ENCODE measurements at places on chromosomes 7 and 10.

DNA sequence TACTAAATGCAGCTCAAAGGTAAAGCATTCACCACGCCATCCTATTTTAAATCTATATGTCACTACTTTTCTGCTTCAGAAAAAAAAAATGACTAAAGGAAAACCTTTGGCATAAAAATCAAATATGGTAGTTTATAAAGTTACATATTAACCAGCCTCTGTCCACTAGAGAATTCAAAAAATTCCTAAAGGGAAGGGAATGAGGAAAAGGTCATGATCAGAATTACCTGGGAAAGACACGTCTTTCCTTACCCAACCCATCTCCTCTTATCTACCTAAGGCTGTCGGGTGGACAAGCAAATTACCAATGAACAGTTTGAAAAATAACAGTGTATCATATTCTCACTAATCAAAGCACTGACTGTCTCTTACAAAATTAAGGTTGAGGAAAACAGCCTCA, 100.7 kb upstream of the TMEM106B start:
- no peak for DNase-seq

DNA sequence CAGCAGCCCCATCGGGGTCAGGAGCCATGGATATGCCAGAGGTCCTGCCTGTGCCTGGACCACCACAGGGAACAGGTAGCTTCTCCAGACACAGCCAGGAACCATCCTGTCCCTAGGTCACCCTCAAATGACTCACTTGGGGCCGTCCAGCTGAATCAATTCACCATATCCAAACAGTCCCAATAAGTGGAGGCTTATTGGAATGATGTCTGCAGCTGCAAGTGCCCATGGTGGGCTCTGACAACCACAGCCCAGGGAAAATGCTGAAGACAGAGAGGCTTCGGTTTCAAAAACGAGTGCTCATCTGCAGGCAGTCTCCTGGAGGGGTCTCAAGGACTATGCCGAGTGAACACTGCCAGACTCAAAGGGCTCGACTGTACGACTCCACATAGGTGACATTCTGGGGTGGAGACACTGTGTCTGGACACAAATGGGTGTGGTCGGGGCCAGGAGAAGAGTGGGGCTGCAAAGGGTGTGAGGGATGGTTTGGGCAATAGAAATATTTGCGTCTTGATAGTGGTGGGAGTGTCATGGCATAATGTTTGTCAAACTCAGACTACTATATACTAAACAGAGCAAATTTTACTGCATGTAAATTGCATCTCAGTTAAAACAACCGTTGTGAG, 204.8 kb downstream of the TNS3 start:
- no peak for DNase-seq

- no peak for DNase-seq
These were observed 81.0 kb upstream of the STK17A start for GRCh38 chr7:43501870-43502269.

- no peak for DNase-seq
These were observed 560.9 kb downstream of the PTPRN2 start for GRCh38 chr7:158026636-158027265.

DNA sequence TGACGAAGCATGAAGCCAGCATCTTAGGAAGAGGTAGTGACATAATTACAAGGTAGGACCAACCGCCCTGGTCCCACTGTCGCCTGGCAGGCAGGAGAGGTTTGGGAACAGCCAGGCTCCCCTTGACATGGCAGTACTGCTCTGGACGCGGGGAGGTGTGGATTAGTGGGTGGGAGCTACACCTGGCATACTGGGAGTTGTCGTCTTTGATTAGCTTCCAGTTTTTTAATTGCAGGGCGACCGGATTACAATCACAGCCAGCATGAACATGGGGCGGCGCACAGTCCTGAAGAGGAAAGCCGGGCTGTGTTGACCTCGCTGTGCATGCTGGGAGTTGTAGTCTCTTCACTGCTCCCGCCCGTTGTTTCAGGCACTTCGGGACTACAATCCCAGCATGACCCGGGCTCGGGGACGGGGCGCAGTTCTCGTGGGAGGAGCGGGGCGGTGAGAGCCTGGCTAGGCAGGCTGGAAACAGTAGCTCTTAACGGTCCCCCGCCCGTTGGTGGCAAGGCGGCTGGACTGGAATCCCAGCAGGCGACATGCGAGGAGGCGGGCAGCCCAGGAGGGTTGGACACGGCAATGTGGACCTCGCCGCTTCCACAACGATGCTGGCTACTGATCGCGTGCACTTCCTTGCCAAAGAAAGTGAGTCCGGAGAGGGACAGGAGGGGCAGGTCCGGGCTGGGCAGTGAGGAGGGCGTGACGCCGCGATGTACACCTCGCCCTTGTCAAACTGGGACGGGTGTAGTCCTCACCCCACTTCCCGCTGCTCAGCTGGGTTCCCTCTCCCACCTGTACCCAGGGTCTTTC, 98.0 kb upstream of the ZNF722 start:
- peak; percentile 49 for DNase-seq

DNA sequence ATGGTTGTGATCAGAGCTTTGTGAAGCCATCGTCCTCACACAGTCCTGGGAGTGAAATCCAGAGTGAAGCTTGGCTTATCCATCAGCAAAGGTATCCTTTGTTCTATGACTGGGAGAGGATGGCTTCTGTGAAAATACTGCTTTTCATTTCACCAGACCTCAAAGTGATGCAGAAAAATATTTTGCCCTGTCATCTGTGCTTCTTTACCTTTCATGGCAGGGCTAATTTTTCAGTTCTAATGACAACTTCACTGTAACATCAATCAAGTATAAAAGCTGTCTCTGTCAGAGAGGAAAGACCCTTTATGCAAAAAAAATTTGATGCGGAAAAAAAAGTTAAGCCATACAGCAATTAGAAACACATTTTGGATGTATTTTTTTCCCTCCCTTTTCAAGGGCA, 468.1 kb upstream of the ADARB2 start:
- no peak for DNase-seq

DNA sequence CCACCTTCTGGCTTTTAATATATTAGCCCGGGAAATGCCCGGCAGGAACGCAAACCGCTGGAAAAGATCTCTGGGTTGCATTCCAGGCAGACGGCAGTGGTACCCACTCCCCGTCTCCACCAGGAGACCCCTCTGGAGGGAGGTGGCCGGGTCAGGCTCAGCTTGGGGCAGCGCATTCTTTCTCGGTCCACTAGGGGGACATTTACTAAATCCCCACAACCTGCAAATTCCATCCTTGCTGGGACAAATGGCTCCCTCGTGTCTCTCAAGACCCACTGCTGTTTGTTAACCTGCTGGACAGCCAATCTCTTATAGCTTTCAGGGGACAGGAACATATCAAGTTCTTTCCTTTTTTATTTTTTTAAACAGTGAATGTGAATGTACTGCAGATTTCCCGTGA, 45.8 kb upstream of the CARD11 start:
- no peak for DNase-seq

DNA sequence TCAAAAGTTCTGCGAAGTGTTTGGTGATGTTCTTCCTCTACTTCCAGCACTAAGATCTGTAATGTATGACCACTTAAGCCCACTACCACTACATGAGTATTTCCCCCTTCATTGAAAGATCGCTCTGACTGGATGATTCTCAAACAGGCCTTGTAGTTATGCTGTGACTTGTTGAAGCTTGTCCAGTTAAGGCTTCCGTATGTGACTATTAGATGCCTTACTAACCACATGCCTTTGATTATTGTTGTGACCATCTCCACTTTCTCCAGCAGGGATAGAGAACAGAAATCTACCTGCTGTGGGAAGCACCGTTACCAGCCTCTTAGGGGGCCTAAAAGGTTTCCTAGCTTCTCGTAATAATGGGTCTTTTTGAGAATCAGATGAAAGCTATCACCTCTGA, 81.1 kb downstream of the NOC3L start:
- no peak for DNase-seq

- DNase-seq: no peak
These were observed 15.9 kb downstream of the ITPRIP start for GRCh38 chr10:104322416-104322782.

GRCh38 chr10:451021-451471, 238.4 kb downstream of the DIP2C start:
- peak; percentile 80 for DNase-seq

GRCh38 chr7:100191775-100192174, 14.1 kb downstream of the STAG3 start:
- no peak for DNase-seq

- no peak for DNase-seq
These were observed 22.4 kb upstream of the SEMA3C start for GRCh38 chr7:80941208-80941758.

GRCh38 chr10:76150139-76150875, 718.9 kb downstream of the LRMDA start:
- DNase-seq: no peak

GRCh38 chr10:3068968-3069737, 1.8 kb downstream of the PFKP start:
- DNase-seq: peak; percentile 30

- no peak for DNase-seq
These were observed 26.8 kb upstream of the FGL2 start for GRCh38 chr7:77226357-77226839.

DNA sequence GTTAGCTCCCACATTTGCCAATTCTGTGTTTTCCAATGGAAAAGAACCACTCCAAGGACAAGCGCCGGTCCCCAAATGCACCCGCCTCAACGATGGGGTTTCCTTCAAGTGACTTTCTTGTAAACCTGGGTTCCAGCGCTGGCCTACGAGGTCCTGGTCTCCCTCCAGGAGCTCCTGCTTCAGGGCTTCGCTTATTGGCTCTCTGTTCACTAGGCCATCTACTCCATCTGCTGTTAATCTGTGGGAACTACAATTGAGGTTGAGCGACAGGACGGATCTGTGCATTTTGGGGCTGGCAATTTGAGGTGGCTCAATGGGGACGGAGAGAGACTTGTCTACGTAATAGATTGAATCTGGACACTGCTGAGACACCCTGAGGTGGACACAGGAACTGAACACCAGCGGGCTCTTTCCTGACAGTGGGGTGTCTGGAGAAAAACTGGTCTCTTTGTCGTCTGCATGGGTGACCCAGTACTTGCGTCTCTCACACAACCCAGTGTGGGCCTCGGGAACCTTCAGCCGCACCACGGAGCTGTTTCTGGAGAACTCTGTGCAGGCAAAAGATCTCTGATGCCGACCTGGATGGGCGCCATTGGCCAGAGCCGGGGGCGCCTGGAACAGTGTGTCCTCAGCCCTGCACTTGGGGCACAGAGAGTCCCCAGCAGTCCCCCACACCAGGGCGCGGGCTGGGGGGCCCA, 115.9 kb upstream of the ADAM12 start:
- DNase-seq: peak; percentile 6

GRCh38 chr10:506451-507354, 182.8 kb downstream of the DIP2C start:
- no peak for DNase-seq

DNA sequence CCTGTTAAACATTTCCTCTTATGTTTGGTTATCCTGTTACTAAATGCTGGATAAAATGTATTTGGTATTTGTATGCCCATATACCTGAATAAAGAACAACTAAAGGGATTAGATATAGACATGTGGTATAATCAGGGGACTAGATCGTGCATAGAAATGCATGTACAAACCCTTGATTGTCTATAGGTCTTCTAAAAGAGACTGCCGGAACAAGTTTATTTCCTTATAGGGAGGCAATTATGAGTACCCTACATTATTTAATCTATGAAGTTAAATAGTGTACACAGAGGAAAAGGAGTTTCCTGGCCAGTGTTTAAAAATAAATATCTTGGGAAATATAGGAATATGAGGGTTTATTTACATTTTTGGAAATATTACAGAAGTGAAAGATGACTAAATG, 44.6 kb downstream of the CCSER2 start:
- DNase-seq: no peak

DNA sequence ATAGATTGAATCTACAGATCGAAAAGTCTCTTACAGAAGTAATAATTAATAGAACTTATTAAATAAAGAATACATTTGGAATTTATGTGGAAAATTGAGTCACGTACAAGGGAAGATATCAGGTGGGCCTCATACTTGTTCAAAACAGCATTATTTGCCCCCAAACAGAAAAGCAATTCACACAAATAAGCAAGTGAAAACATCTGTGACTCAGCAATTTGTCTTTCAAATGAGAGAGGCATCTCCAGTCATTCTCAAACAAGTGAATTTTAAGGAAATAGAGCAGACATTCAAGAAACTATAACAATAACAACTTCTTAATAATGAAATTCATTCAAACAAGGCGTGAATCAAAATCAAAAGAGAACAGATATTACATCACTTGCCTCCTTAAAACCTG, 50.1 kb downstream of the SEMA3A start:
- no peak for DNase-seq

- DNase-seq: no peak
These were observed 1.3 kb downstream of the ITPRIP start for GRCh38 chr10:104336821-104337467.

DNA sequence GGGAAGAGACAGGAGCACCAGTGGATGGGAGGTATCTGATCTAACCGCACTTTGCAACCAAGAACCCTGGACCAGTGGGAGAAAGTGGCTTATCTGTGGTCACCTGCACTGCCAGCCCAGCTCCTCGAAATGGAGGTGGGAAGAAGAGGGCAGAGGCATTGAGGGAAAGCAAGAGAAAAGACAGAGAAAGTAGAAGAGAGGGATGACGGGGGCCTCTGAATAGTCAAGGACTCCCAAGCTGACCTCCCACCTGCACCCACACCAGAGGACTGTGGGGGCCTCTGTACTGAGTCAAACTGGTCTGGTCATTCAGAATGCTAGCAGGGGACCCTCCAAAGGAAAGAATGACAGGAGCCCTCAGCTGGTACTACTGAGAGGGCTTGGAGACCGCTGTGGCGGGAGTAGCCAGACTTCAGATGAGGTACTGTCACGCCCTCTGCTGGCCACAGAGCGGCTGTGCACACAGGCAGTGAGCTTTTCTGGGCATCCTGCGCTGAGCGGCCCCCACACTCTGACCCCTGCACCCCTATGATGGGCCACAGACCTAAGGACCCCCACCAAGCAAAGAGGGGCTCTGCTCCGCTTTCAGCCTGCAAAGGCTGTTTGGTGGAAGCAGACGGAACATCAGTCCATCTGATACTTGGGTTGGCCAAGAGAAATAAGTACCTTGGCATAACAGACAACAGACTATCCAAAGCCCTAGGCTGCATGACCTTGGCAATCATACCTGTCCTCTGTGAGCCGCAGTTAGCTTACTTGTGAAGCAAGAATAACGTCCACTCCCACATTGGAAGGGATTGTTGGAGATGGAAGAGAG, 112.9 kb downstream of the COL13A1 start:
- DNase-seq: peak; percentile 18

- no peak for DNase-seq
These were observed 2.5 kb upstream of the CFAP58 start for GRCh38 chr10:104351061-104351702.

- DNase-seq: no peak
These were observed 73.8 kb upstream of the BMPER start for GRCh38 chr7:33831389-33832141.
